ENCODE measurements at places on chromosomes 1 and 21.

- DNase-seq = no peak
Observed at GRCh38 chr1:10639011-10639774, 157.3 kb downstream of the CASZ1 start.

DNA sequence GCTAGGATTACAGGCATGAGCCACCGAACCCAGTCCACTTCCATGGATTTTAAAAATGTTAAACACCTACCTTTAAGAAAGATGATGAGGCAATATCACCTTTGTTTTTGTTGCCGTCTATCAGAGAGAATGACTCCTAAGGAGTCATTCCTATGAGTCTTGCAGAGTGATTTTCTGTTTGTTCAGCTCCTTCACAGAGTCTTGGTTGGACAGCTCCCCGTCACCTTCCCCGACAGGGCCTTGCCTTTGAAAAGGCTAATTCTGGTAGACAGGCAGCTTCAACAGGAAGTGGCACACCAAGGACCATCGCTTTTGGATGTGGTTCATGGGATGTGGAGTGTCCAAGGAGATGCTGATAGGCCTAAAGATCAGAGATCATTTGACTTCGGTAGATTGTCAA, 17.5 kb downstream of the ZBTB18 start:
- no peak for DNase-seq

DNA sequence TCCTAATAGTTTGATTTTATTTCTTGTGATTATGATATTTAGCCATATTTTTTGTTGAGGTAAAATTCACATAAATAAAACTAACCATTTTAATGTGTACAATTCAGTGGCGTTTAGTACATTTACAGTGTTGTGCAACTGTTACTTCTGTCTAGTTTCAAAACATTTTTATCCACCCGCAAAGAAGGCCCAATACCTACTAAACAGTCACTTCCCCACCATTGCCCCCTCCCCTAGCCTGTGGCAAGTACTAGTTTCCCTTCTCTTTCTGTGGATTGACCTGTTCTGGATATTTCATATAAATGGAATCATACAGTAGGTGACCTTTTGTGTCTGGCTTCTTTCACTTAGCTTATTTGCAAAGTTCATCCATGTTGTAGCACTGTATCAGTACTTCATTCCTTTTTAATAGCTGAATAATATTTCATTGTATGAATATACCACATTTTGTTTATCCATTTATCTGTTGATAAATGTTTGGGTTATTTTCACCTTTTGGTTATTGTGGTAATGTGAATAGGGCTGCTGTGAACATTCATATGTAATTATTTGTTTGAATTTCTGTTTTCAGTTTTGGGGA, 4.1 kb downstream of the FLVCR1 start:
- no peak for DNase-seq

- no peak for DNase-seq
Observed at GRCh38 chr1:147586414-147586813, 45.1 kb downstream of the BCL9 start.

- DNase-seq = no peak
Observed at GRCh38 chr1:14957375-14958098, 196.0 kb upstream of the TMEM51 start.

GRCh38 chr1:70093250-70093975, 112.0 kb downstream of the LRRC40 start:
- no peak for DNase-seq

DNA sequence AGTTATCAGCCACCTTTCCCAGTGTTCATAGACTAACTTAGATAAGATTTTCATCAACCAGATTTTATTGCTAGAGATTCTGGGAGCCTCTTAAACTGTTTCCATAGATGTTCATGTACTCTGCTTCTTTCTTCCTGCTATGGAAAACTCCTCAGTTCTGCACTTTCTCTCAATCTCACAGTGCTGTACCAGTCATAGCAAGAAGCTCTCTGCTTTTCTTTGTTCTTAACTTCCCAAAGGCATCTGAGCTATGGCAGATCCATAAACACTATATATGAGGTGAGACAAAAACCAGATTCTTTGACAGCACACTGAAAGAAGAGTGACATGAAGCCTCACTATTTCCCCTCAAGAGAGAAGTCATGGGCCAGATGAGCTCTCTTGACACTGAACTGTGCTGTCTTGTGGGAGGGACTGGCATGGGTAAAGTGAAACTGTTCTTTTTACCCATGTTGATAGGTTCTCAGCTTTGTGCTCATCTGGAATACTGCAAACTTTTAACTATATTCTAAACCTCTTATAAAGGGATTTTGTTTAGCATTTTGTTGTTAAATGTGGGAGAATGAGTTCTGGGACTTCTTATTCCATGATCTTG, 64.2 kb upstream of the LYPLAL1 start:
- no peak for DNase-seq

DNA sequence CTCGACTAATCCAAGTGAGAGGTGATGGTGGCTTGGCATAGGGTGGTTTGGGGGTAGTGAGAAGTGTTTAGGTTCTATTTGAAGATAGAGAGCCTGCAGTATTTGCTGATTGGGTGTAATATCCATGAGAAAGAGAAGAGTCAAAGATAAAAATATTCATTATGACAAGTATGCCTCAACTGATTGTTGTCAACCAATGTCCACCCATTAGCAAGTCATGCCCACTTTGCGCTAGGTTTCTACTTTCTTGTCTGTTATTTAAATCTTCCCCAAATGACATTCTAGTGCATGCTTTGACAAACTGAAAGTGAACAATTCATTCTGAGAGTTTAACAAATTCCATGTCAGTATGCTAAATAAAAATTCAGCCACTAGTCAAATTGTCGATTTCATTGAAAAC, 3.8 kb upstream of the XCL1 start:
- no peak for DNase-seq

DNA sequence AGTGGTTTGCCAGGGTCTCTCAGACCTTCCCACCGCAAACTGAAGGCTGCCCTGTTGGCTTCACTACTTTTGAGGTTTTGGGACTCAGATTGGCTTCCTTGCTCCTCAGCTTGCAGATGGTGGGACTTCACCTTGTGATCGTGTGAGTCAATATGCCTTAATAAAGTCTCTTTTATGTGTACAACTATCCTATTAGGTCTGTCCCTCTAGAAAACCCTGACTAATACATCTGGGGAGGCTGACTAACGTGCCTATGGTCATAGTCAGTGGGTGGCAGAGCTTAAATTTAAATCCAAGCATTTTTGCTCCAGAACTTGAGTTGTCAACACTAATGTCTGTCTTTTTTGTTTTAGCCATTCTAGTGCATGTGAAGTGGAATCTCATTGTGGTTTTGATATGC, 76.5 kb upstream of the CHODL start:
- no peak for DNase-seq

DNA sequence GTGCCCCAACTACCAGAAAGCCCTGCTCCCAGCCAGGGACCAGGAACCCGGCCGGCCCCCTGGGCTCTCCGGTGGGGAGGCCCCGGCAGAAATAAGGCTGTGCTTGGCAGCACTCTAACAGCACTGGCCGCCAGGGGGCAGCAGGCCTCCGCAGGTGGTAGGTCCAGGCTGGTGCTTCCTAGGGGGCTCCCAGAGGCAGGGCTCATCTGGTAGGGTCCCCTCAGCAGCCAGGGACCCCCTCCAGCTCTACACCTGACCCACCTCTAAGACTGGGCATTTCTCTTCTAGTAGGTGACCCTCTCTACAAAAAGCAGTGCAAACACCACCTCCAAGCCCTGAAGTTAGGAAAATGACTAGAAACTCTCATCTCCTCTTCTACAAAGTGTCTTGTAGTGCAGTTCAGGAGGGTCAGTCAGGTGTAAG, 85.6 kb downstream of the STUM start:
- peak; percentile 73 for DNase-seq

- no peak for DNase-seq
Observed at GRCh38 chr1:220631238-220631815, 58.8 kb upstream of the C1orf115 start.

DNA sequence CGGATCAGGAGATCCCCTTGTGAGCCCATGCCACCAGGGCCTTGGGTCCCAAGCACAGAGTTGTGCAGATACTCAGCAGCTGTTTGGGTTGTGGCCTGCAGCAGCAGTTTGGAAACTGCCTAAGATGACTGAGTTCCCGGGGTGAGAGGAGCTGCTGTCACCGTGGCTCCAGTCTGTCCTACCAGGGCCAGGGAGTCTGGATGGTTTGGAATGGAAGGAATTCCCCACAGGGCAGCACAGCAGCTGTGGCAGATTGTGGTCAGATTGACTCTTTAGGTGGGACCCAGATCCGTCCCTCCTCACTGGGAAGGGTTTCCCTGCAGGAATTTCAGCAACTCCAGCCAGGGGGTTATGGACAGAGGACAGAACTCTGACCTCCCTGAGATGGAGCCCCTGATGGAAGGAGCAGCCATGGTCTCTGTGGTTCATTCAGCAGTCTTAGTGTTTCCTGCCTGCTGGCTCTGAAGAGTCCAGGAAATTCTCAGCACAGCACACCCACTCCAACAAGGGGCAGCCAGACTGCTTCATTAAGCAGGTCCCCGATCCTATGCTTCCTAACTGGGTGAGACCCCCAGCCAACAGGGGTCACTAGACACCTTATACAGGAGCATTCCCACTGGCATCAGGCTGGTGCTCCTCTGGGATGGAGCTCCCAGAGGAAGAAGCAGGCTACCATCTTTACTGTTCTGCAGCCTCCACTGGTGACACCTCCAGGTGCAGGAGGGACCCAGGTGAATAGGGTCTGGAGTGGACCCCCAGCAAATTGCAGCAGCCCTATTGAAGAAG, 51.5 kb upstream of the TNFSF4 start:
- DNase-seq = no peak

GRCh38 chr1:200035397-200035955, 8.0 kb downstream of the NR5A2 start:
- DNase-seq = no peak

- DNase-seq = no peak
Observed at GRCh38 chr1:26419494-26419893, 8.9 kb downstream of the LIN28A start.

Data from activated CD4-positive, alpha-beta T cell treated with anti-CD3 and anti-CD28 coated beads for 24 hours (primary cell).